ENCODE measurements at places on chromosomes 1 and 21.

DNA sequence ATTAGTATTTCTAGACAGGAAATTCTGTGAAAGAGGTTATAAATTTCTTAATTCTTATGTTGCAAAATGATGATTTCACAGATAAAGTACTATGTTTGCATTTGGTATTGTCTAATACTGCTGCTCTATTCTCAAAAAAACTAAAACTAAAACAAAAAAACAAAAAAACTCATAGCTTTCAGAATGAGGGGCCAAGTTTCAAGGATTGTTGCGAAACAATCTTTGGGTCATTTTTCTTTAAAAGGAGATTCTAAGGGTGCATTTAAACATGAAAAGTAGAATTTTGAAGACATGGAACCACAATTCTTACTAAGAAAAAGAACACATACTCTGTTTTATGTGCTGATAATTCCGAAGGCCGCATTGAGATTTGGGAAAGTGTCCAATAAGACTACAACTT, 645.1 kb downstream of the ADGRL2 start:
- no peak for DNase-seq

- DNase-seq = no peak
Observed at GRCh38 chr1:214085325-214085724, 97.6 kb downstream of the PROX1 start.

GRCh38 chr1:37465593-37466517, 8.5 kb upstream of the ZC3H12A start:
- DNase-seq = no peak

DNA sequence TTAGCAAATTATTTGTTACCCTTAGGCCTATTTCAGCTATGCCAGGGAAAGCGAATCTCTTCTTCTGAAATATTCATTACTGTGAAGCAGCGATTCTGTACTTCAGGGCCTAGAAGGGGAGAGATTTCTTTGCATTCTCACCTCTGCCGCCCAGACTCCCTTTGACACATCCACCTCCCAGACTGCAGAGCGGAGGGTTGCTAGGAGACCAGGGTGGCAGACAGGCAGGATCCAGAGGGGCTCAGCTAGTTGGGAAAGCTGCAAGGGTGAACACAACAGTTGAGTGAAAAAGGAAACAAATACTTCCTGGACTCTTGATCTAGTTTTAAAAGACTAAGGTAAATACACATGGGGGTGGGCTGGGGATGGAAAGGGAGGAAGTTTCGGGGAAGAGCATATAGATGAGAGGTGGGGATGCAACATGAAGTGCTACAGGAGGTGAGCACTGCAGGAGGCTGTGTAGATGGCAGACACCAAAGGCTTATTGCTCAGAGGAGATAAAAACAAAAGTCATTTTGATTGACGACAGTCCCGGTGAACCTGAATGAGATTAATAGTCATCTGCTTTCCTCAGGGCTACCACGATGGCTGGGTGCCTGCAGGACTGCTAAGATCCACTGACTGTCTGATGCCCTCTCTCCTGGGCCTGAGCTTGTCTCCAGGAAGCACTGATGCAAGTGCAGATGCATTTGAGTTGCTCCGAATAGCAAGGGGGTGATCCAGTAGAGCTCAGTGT, 26.4 kb upstream of the RAB3GAP2 start:
- DNase-seq = no peak

DNA sequence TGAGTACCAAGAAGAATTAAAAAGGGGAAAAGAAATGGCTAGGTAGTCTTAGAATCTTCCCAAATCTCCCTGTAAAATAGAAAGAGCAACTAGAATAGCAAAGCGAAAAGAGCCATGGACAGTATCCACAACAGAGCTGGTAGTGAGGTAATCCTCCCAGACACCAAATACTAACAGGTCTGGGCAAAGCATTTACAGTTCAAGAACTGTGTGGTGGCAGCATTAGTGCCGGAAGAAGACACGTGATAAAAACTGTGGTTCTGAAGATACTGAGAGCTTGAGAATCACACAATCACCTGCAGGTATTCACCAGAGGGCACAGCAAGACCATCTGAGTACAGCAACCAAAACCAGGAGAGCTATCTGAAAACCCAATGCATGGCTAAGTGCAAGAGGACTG, 31.8 kb upstream of the OLIG2 start:
- DNase-seq = no peak

DNA sequence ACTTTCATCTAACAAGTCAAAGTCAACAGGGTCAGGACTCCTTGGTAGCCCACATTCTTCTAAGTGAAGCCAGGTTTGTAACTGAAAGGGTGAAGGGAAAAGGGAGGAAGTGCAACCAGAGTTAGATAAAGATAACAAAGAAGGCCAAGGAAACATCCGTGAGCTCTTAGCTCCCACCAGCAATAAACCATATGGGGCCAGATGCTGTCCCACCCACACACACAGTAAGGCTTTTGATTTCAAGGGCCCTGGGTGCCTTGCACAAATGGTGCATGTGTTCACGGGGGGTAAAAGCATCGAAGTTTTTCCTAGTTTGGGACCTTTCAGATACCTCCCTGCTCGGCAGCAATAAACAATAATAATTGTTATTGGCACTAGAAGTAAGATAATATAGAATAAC, 5.1 kb upstream of the TIAM1 start:
- DNase-seq = no peak

- DNase-seq = peak; percentile 28
Observed at GRCh38 chr1:53454019-53454418, 5.2 kb upstream of the DMRTB1 start.

DNA sequence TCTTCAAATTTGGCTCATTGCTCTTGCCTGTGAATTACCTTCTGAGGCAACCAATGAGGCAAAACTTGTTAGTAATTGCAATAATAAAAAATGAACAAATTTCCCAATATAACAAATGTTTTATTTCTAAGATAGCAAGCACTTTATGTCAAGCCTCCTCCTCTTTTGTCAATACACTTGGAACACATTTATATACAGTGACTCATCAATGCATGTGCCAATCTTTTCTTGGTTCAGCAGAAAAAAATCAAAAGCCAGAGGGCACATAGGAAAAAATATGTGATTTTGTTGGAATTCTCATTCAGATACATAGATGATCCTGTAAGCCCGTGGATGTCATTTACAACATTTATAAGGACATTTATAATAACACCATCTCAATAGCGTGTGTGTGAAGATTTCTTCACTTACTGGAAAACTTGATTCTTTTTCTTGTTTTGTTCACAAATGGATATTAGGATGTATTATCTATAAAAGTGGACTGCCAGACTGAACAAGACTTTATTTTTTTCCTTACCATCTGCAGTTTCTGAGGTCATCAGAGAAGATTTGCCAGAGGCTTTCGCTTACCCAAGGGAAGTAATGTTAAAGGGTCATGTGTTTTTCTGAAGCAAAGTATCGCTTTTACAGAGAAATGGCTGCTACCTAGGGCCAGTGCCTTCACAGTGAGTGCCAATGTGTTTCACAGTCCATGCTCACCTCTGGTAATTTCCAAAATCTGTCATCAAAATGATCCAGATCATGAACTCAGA, 645.7 kb upstream of the PTBP2 start:
- DNase-seq = no peak

GRCh38 chr21:42195378-42196031, 23.4 kb upstream of the ABCG1 start:
- peak; percentile 98 for DNase-seq

GRCh38 chr1:54125386-54126070, 27.3 kb downstream of the CDCP2 start:
- DNase-seq = no peak

DNA sequence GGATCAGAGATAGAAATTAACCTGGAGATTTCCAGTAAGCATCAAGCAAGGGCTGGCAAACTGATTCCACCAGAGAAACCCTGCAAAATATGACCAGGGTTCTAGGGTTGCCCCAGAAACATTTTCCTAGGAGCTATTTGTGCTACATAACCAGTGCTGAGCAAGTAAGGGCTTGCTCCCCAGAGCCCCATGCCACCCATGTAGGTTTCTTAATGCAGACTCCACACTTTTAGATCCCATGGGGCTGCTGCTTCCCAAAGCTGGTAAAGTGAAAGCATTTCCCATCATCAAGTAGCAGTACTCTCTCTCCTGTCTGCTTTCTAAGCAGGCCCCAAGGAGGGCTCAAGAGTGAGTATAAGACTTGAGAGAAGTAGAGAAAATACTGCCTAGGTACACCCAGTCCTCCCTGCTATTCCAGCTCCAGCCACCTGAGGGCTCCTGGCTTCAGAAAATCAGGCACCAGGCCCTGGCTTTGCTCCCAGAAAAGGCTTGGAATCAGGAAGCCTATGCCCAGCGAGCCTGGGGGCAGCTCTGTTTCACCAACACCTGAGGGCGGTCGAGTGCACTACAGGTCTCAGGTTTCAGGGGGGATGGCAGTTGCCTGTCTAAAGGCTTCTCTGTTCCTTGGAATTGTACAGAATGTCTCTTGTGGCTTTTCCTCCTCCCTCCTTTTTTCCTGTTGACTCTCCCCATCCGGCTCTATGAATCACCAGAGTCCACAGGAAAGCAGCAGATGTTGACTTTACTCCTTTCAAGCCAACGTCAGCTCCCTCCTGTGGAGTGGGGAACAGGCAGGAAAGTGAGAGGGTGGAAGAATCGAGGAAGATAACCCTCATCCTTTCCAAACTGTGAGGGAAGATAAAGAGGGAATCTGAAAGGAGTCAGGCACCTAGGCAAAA, 6.2 kb upstream of the ANKRD35 start:
- DNase-seq = peak; percentile 55
